ENCODE measurements at places on chromosomes 11 and 22.

DNA sequence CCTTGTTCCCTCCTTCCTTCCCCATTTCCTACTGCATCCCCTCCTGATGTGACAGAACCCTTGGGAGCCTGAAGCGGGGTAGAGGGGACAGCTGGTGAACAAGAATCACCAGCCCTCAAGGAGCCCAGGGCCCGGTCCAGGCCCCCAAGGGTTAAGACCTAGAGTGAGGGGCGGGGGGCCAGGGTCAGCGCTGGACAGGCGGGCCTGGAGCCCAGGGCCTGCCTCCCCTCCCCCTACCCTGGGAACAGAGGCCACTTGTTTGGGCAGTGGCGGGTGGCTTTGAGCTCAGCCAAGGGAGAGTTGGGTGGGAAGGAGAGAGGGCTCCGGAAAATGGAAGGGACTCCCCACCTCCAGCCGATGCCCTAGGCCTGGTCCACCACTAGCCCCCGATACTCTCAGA, 2.1 kb downstream of the ARAP1 start:
- no peak for DNase-seq

DNA sequence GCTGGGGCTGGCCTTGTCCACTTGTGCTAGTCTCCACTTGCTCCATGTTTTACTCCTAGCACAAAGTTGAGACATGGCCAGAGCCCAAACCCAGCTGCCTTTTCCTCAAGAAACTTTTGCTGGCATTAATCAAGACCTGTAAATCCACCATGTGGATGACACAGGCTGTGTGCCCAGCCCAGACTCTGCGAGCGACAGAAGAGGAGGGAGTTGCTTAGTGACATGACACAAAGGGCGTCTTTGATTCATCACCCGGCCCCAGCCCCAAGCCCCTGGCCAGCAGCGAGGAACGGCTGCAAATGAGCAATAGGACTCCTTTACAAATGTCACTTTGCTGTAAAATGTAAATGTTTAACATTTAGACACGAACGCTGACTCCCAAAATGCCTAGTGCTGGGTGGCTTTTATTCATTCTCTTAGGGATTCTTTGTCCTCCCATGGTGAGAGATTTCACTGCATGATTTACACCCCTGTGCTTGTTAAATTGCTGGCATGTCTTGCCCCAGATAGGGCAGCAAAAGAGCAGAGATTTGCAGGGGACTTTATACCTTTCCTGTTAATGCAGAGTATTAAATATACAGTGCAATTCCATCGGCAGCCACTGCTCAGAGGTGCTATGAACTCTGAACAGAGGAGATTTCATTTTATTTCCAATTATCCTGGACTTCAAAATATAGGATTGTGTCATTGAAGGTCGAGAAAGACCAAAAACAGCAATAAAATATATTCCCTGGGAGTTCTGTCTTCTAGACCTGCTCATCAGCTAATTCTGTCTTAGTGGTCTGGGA, 263.6 kb upstream of the NCAM1 start:
- DNase-seq, result no peak

DNA sequence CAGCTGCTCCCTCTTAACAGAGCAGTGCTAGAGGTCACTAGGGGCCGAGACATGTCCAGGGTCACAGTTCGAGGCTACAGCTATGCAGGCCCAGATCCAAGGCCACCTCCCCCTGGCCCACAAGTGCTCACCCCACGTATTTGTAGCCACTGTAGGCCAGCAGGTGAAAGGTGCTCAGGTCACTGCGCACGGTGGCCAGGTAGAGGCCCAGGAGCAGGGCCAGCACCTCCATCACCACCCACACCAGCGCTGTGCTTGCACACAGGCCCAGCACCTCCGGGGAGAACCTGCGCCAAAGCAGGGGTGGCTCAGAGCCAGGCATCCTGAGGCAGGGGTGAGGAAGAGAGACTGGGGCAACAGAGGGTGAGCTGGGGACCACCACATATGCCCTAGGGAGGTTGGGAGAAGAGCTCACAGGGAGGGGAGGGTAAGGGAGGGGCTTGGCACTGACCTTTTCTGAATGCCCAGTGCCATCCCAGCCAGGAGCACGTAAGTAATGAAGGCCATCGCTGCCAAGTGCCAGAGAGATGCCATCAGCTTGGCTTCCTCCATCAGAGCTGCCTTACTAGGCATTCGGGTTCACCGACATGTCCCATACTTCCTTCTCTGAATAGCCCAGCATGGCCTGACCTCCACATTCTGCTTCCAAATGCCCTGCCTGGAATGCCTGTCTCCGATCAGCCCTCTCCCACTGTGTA, 3.5 kb downstream of the YIF1A start:
- no peak for DNase-seq

- no peak for DNase-seq
Measured at GRCh38 chr22:28314959-28315358, 364.7 kb downstream of the TTC28 start.

- DNase-seq, result no peak
Measured at GRCh38 chr11:19862091-19862490, 149.5 kb downstream of the NAV2 start.

GRCh38 chr22:41132550-41132949, 40.2 kb downstream of the EP300 start:
- DNase-seq, result no peak

DNA sequence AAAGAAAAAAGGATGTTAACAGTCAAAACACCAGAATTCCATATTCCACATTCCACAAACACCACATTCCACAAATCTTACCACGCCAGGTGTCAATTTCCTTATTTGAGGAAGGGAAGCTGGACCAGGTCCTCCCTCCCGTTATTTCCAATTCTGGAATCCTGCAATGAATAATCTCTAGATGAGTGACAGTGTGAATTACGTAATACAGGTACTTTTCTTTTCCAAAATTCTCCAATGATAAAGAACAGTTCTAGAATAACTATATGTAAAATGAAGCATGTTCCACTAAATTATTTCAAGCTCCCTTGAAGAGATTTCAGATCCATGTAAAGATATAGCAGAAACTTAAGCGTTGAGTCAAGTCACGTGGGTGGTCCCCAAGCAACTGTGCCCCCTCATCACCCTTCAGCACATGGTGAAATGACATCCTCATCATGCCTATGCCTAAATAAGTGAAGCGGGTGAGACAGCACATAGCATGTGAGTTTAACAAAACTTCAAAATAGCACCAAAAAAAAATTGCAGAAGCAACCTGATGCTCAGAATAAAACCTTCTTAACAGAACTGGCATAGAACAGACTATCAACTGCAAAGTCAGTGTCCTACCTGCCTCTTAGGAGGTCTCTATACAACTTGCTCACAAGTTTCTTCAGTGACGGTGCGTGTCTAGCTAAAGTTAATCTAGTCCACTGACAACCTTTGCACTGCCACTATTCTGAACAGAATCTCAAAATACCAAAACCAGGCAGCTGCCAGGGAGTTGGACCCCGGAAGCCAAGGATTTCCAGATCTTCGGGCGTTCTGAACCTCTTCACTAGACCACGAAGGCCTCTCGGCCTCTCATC, 876 bp downstream of the NFRKB start:
- no peak for DNase-seq

GRCh38 chr11:94997437-94997836, 23.9 kb downstream of the KDM4D start:
- no peak for DNase-seq

GRCh38 chr22:26648011-26648497, 9.3 kb upstream of the MIAT start:
- peak; percentile 31 for DNase-seq

DNA sequence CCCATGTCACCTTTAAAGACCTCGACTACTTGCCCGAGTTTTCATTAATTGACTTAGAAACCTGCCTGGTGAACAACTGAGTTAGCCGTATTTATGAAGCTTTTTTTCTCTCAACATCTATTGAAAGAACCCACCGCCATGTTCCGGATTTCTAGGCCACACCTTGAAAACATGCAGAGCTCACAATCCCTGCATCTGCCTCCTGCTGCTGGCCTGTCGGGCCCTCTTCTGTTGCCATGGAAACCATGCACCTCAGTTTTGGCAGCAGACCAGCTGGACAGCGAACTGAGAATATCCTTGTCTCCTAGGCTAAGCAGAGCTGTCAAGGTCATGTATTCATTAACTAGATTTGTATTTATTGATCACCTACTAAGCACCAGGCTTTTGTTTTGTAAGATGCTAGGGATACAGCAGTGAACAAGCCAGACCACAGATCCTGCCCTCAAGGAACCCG, 4.3 kb upstream of the PATZ1 start:
- DNase-seq, result no peak

DNA sequence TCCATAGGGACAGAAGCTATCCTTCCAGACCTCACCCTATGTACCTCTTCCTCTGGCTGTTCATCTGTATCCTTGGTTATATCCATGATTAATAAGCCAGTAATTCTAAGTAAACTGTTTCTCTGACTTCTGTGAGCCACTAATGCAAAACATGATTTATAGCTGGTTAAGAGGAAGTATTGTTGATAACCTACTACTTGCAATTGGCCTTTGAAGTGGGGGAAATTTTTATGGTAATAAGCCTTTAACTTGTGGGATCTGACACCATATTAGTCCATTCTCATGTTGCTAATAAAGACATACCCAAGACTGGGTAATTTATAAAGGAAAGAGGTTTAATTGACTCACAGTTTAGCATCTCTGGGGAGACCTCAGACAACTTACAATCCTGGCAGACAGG, 21.9 kb downstream of the CASP12 start:
- no peak for DNase-seq

- DNase-seq, result no peak
Measured at GRCh38 chr11:133708547-133709051, 136.7 kb downstream of the SPATA19 start.

- peak; percentile 8 for DNase-seq
Measured at GRCh38 chr11:76782531-76783293, 444 bp upstream of the TSKU start.

DNA sequence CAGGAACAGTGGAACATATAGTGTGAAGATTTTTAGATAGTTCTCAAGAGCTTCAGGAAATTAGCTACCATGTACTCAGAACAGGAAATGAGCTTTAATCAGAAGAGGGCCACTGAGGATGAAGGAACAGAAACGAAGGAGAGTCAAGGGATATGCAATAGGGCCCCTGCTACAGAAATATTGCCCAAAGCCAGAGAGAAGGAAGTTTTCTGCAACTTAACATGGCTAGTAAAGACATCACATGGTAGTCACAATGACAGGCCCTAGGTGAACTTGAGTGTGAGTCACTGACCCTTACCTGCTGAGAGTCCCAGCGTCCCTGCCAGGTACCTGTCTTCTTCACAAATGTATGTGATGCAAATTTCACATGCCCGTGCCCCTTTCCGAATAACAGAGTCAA, 25.2 kb upstream of the CARD16 start:
- peak; percentile 43 for DNase-seq
